ENCODE measurements at places on chromosomes 5 and 9. TPM values are rescaled to one million over a fixed set of nuclear protein-coding genes. Genes with fewer than 3 reads are reported as not detected.

DNA sequence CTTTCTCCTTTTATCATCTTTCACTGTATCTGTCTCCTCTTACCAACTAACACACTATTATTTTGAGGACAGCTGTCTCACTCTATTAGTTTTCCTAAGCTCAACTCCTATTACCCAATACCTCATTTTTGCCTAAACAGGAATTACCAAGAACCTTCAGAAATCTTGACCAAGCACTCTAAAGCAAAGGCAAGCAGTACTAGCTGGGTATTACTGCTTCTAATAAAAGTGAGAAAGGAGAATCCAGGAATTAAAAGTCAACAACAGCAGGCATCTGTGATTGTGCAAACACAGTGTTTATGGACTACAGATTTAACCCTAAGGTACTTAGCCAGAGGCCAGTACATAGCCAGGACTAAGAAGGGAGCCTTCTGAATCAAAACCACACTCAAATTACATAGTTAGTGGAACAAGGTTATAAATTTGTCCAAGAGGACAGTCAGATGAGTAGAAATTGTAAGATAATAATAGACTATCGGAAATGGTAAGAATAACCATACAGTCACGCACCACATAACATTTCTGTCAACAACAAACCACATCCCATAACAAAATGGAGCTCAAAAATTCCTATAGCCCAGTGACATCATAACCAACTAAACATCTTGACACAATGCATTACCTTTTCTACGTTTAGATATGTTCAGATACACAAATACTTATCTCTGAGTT, 8.3 kb downstream of the RFX3 start:
- DNase-seq: no peak

GRCh38 chr5:68403301-68403700, 187.7 kb downstream of the PIK3R1 start:
- DNase-seq: no peak

- DNase-seq: no peak
These were observed 91.4 kb downstream of the ADAMTS16 start for GRCh38 chr5:5231576-5231975.

DNA sequence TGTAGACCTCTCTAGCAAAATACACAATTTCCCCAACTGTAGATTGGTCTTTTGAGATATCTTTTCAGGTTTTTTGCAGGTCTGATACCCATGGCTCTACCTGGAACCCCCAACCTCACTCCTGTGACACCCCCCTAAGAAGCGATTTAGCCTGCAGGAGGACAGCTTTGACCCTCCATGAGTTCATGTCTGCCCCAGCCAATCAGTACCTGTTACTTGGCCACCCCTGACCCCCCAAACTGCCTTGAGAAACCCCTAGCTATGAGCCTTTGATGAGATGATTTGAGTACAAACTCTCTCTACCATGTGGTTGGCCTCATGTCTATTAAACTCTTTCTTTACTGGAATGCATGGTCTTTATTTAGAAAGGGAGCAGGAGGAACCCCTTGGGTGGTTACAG, 25.7 kb downstream of the ABO start:
- DNase-seq: no peak

GRCh38 chr5:40559306-40559705, 120.4 kb upstream of the PTGER4 start:
- DNase-seq: no peak

- no peak for DNase-seq
These were observed 342.2 kb upstream of the RFX3 start for GRCh38 chr9:3868012-3868411.

DNA sequence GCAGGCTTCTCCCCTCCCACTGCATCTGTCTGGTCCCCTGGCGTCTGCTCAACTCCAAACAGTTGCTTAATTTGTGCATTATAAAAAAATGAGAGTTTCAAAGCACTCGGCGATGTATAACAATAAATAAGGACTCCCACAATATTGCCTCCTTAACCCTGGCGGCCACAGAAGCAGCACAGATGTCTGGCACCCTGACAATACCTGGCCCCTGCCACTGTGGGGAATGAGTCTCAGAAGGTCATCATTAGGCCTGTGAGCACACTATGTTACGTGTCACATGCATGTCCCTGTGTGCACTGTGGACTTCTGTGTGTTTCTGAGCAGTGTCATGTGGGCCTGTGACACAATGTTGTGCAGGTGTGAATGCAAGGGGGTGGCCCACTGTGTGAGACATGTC, 236.5 kb downstream of the PBX3 start:
- DNase-seq: no peak

- no peak for DNase-seq
These were observed 624.5 kb downstream of the RAB3C start for GRCh38 chr5:59207401-59207800.

GRCh38 chr9:136316896-136317676, 10.3 kb upstream of the GPSM1 start:
- DNase-seq: no peak

- DNase-seq: no peak
These were observed 6.3 kb downstream of the STC2 start for GRCh38 chr5:173321886-173322285.

DNA sequence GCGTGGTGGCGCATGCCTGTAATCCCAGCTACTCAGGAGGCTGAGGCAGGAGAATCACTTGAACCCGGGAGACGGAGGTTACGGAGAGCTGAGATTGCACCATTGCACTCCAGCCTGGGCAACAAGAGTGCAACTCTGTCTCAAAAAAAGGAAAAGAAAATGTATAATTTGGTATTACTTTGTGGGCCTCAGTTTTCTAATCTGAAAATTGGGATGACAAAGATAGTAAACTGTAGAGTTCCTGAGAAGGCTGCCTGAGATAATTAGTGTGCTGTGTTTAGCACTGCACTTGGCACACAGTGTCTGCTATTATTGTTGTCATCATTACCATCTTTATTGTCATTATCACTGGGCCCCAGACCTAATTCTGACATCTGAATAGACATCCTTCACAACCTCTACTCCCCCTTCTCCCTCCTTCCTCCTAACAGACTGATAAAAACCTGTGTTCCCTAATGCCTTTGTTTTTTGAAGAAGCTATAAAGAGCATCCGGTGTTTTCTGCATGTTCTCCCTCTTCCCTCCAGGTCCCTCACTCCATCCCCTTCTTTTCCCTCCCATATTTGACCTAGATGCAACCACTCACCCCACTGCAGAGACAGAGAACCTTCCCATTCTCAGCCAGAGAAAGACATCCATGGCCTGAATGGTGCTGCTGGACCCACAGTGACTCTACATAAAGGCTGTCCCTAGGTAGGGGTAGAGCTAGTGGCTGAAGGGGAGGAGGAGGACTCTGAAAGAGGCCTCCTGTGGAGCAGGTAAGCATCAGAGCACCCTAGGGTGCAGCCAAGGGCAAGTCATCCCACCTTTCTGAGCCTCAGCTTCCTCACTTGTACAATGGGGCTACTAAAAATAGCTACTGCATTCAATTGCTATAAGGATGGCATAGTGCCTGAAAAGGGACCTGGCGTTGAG, 15.7 kb upstream of the CYSTM1 start:
- DNase-seq: no peak

GRCh38 chr9:9557804-9558334, 1054.9 kb downstream of the PTPRD start:
- DNase-seq: no peak

- no peak for DNase-seq
These were observed 71.5 kb upstream of the RPS23 start for GRCh38 chr5:82349652-82350051.

DNA sequence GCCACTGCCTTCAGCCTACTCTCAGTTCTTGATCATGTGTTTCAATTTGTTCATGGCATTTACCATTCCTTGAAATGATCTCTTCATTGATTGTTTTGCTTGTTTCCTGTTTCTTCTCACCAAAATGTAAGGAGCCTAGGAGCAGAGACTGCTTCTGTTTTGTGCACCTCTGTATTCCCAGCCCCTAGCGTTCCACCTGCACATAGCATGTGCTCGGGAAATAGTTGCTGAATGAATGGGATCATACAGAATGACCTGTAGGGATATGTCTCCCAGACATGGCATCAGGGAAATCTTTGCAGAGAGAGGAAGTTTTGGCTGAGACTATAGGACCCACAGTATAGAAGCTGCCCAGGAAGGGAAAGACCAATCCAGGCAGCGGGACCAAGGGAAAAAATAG, 6.2 kb upstream of the CERCAM start:
- no peak for DNase-seq

GRCh38 chr5:147911427-147911826, 5.1 kb upstream of the C5orf46 start:
- DNase-seq: no peak

DNA sequence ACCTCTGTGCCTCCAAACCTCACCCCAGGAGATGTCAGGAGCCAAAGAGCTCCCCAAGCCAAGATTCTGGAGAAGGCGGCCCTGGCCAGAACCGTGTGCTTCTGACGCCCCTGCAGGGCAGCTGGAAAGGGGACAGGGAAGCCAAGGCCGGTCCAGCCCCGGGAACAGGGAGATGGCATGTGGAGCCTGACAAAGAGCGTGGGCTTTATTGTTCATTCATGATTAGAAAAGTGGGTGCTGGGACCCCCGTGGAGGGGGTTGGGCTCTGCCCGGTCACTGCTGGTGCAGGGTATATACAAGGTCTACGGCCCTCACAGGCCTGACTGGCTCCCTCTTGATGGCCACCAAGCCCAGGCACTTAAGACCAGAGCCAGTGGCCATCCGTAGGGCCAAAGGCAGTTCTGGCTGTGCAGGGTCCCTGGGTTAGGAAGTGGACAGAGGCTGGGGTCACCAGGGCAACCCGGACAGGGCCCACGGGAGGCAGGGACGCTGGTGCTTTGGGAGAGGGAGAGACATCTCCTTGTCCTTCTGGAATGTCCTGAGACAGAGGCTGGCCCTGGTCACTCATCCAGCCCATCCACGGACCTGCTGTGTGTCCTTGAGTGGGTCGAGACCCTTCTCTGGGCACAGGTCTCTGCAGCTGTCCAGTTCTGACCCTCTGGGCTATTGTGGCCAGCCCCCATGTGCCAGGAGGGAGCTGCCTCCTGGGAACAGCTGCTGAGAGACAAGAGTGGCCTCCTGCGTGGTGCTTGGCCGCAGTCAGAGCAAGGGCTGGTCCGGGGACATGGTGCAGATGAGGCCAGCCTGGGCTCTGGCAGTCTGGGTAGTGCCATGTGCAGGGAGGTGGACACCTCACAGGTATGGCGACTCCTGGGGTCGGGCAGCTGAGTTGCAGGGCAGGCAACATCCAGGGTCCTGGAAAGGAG, 12.5 kb downstream of the NINJ1 start:
- DNase-seq: peak; percentile 43

- DNase-seq: no peak
These were observed 296.9 kb downstream of the FAM170A start for GRCh38 chr5:119926301-119926700.

DNA sequence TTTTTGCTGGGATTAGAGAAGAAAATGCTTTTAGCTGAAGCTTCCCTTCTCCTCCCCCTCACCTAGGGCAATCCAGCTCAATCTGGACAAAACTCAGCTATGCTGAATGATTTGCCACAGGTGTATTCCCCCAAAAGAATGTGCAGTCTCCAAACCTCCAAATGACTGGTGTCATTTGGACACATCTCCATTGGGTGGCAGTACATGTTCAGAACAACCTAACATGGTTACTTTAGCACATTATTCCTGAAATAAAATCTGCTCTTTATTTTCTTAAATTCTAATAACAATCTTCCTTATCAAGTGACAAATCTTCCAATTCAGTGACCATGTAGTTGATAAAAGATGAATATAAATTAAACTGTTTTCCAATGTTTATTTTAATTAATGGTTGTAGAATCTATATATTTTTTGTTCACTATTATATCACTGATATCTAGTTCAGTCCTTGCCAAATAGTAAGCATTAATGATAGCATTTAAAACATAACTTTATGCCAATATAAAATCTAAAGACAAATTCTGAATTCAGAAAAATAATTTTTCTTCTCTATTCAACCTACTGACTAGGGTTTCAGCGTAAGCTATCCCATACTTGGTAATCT, 61.3 kb upstream of the MOCS2 start:
- DNase-seq: no peak

GRCh38 chr5:130034566-130035210, 130.4 kb downstream of the CHSY3 start:
- no peak for DNase-seq

DNA sequence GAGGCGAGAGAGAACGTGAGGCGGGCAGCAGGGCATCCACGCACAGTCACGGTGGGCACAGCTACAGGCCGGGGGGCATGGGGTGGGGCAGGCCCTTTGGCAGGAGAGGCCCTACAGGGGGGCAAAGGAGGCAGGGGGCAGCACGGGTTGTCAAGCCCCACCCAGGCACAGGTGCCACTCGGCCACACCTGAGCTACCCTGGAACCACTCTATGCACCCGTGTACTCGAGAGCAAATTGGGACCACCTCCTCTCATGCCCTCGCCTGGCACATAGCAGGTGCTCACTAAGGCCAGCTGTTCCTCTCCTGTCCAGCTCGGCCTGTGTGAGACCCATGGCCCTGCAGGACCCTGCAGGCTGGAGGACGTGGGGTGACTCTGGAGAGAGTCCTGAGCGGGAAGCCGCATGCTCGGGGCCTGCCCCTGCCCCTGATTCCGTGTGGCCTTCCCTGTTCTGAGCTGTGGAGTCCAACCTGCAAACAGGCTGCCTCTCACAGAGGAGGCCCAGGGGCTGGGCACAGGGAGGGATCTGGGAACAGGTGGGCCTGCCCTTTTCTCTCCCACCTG, 31.4 kb upstream of the SARDH start:
- DNase-seq: peak; percentile 36

GRCh38 chr9:131423171-131423581, 29.3 kb downstream of the PRRC2B start:
- DNase-seq: peak; percentile 73

GRCh38 chr5:125085797-125086505, 339.5 kb upstream of the ZNF608 start:
- no peak for DNase-seq

GRCh38 chr9:34771007-34771406, 61.1 kb upstream of the CCL21 start:
- no peak for DNase-seq

- no peak for DNase-seq
These were observed 25.4 kb upstream of the ELL2 start for GRCh38 chr5:95986937-95987520.

- DNase-seq: no peak
These were observed 139.3 kb upstream of the FBXL17 start for GRCh38 chr5:108521011-108521700.

The PRR7 gene
- 2.6 TPM for total RNA-seq

The PCDHGB3 gene
- 3.2 TPM for total RNA-seq

The CORO2A gene
- 38.8 TPM for total RNA-seq

The EQTN gene
- 0.44 TPM for total RNA-seq

The TMEM38B gene
- 11.1 TPM for total RNA-seq

The BHMT gene
- 8.7 TPM for total RNA-seq

The NXNL2 gene
- total RNA-seq: 0.70 TPM

The PRDM9 gene
- not detected for total RNA-seq

The SHC3 gene
- 4.7 TPM for total RNA-seq

The STPG3 gene
- total RNA-seq: not detected

The ARID3C gene
- not detected for total RNA-seq

The NFX1 gene
- total RNA-seq: 50.9 TPM

The RAB3C gene
- total RNA-seq: 5.8 TPM

The OTP gene
- not detected for total RNA-seq

The OGN gene
- total RNA-seq: 18.1 TPM

The GFI1B gene
- total RNA-seq: not detected

The CCNJL gene
- 12.4 TPM for total RNA-seq

Measured in ureter (tissue), 1 donor.